ENCODE measurements at places on chromosomes 7 and 10.

DNA sequence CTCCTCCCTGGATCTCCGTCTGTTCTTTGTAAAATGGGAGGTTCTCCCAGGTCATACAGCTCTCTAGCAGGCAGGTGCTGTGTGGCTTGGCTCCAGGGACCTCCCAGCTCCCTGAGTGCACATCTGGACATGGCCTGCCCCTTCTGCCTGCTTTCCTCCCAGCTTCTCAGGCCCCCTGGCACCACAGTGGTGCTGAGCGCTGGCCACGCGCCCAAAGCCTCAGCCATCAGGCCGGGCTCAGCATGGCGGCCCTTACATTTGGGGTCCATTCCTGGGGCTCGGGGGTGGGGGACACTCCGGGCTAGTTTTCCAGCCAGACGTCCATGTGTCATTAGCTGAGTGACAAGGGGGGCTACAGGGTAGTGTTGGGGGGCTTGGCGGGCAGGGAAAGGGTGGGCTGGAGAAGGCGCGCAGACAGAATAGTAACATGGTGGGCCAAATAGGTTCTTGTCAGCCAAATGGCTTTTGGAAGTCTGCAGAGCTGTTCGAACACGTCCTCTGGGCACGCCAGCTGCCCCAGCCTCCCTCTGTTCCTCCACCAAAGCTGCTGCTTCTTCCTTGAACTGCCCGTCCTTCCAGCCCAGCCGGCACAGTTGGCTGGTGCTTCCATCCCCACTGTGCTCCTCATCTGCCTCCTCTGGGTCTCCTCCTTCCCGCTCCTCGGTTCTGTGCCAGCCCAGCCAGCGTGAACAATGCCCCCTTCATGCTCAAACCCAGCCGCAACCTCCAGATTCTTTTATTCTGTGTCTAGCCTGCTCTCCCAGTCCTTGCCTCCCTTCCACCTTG is 65.9 kb downstream of the GOLGA7B start:
- DNase-seq: no peak

GRCh38 chr7:139667377-139667776 is 110.4 kb downstream of the HIPK2 start:
- DNase-seq: no peak

- peak; percentile 80 for DNase-seq
These were observed 15.6 kb downstream of the CALCR start for GRCh38 chr7:93558705-93559614.

DNA sequence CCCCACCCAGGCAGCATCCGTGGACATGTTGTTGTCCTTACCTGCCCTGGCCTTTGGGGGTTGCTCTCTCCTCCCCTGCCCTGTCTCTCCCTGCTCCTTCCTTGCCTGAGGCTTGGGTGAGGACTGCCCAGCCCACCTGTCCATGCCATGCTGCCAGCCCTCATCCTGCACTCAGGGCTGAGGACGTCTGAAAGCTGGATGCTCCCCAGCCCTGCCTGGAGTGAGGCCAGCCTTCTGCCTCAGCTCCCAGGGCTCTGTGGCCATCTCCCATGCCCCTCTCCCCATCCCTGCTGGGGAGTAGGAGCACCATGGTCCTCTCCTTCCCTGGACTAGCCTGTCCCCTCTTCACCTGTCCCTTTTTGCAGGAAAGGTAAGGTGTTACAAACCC is 68.4 kb downstream of the RAMP3 start:
- no peak for DNase-seq

DNA sequence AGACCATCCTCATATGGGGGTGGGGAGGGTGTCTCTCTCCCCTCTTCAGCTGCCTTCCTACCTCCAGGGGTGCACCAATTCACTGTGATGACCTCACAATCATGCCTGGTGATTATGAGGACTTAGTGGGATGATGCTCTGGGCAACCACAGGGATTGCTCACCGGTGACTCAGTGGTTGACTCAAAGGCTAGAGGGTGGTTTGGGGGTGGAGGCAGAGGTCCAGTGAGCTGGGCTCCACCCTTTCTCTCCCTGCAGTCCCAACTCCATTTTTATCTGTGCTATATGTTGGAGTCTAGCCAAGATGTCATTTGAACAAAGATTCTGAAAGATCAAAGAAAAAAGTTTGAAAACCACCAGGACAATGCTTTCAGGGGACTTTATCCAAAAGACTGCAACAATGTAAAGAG is 286.9 kb downstream of the KCNMA1 start:
- peak; percentile 98 for DNase-seq

- DNase-seq: peak; percentile 82
These were observed 160.8 kb downstream of the CREB5 start for GRCh38 chr7:28573059-28573553.

GRCh38 chr7:148623586-148624282 is 33.2 kb downstream of the C7orf33 start:
- peak; percentile 36 for DNase-seq

DNA sequence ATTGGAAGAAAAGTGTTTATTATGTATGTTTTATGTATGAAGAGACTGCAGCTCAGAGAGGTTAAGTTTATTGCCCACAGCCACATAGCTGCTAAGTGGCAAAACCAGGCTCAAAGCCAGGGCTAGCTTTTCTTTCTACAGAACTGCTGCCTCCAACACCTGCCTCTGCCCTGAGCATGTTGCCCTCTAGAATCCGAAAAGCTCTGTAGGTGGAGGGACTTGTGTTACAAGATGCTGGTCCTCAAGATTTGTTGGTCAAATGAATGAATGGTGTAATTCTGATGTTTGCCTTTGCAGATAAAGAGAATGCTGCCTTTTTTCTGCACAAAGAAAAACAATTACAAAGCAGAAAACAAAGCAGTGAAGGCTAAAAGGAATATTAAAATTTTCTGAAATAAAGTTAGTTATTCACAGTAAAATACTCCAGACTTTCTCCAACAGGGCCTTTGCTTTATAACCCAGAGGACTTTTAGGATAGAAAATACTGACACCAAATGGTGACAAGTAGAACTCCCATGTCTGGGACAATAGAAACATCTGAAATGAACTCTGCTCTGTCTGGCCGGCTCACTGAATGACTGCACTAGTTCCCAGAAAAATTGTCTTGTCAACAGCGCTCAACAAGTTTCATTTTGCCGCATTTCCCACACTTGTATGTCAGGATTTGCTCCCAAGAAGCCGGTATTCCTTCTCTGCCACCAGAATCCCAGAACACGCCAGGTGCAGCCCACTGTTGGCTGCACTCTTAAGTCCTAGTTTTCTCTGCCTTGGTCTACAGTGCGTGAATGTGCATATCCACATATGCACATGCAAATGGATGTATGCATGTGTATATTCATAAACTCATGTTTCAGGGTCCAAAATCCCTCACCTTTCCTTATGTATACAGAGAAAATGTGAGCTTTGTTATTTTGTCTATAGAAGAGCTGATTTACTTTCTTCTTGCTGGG is 11.0 kb upstream of the DNTT start:
- DNase-seq: peak; percentile 41

DNA sequence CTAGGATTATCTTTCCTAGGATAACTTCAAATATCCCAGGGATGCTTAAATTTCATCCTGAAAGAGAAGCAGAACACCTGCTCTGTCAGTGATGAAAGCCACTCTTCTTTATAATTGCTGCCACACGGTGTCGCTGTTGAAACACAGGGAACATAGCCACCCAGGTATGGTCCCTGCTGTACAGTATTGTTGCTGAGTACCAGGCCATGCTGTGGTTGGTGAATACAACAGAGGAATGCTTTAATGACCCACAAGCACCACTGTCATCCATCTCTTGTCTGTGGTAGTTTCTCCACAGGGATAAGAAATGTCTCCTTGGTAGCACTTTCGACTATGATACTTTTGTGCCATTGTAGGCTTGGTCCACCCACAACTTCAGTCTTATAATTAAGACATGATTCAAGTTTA is 70.6 kb upstream of the STARD3NL start:
- peak; percentile 52 for DNase-seq

GRCh38 chr10:124390471-124391187 is 28.1 kb downstream of the OAT start:
- no peak for DNase-seq

DNA sequence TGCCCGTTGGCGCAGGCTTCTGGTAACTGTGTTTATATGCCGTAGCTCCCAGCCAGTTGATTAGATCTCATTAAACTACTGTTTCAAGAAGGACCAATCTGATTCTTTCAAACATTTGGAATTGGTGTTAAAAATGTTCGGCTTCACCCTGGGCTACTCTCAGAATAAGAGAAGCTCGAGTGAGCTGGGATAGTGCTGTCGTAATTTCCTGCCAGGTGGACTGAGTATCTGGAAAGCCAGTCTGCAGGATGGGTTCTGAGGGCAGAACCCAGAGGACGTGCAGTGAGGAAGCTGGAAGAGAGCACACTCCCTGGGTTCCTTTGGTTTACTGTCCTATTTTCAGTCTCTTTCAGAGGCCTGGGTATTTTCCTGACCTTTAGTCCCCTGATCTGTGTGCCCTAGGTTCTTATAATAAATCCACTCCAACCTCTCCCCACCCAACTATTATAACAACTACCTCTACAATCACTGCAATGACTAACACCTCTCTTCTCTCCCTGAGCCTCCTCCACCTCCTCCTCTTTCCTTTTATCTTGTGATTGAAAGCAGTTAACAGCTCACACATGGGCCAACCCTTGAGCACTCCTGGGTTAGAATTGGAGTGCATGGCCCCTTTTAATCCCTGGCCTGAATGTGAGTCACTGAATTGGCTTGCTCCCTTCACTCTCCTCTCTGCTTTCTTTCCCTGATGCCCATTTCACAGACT is 63.0 kb downstream of the AOAH start:
- peak; percentile 92 for DNase-seq

DNA sequence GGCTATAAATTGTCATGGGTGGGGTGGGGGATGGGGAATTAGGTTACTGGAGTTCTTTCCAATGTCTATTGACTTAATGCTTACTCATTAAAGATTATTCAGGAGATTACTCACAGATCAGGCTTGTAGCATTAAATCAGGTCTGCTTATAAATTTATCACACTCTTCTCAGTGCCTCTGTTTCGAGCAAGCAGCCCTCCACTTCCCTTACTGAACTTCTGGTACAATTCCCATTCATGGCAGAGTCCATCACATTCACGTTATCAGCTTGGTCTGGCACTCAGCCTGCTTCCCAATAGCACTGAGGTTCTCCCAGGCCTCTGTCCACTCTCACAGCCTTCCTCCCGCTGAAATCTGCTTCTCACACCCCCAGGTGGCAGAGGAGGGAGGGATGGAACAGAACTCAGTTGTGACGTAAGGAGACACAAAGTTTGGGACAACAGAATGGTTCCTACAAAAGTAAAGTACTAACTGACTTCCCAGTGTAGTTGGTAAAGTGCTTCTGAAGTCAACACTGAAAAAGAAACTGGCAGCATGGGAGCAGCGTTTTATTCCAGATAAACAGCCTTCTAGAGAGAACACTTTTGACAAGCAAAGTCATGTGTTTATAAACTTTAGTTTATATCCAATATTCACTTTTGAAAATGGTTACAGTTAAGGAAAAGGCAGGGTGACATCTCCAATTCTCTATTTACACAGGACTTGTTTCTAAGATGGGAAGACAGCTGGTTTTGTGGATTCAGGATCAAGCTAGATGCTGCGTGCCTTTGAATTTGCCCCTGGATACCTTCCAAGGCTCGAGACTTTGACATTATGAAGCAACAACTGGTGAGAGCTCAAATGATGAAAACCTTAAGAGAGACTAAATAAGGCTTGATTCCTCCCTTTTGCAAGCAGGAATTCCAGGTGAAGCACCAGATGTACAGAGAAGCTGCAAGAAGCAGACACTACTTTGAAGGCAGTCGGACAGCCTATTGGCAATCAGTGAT is 81.4 kb downstream of the ATXN7L1 start:
- peak; percentile 30 for DNase-seq

- no peak for DNase-seq
These were observed 12.7 kb upstream of the DNAJB12 start for GRCh38 chr10:72367301-72367960.

GRCh38 chr10:88066876-88067275 is 203.5 kb downstream of the PTEN start:
- no peak for DNase-seq

DNA sequence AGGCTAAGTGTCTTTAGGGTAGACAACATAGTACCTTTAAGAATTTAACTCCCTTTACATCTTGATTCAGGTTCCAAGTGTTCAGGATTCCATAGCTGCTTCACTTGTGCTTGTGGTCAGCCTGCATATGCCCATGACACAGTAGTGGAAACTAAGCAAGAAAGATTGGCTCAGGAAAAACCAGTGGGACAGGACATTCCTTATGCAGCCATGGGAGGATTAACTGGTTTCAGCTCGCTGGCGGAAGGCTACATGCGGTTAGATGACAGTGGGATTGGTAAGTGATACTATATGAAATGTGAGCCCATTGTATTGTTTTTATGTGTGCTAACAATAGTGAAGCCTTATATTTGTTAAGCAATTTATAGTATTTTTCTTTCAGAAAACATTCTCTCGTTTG is 11.3 kb downstream of the FAM221A start:
- peak; percentile 62 for DNase-seq

DNA sequence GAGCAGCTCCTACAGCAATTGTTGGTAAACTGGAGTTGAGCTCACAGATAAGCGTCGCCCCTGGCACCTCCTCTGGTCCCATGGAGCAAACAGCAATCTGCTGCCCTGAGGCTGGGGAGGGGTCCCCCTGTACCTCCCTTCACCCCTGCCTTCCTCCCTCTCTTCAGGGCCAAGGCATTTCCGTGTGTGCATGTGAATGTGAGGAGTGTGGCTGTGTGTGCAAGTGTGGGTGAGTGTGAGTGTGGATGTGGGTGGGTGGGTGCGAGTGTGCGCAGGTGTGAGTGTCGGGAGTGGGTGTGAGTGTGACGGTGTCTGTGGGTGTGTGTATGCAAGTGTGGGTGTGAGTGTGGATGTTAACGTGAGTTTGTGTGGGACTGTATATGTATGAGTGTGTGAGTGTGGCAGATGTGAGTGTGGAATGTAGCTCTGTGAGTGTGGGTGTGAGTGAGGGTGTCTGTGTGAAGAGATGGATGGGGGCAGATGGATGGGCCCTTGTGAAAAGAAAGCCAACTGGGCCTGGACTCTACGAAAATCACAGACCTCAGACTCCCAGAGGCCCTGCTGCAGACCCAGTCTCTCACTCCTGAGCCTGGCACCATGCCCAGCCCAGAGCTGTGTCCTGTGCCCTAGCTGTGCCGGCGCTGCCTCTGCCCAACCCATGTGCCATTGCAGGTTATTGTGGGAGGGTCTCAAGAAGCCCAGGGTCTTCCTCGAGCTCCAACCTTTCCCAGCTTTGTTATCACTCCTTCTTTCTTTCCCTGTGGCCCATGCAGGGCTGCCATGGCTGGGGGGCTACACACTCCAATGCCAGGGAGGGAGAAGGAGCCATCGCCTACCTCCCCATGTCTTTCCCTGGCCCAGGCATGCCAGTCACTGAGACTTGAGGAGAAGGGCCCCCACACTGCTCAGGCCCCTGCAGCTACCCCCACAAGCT is 73.9 kb downstream of the GRID1 start:
- DNase-seq: no peak

GRCh38 chr7:40311307-40311706 is 176.5 kb downstream of the SUGCT start:
- DNase-seq: no peak

DNA sequence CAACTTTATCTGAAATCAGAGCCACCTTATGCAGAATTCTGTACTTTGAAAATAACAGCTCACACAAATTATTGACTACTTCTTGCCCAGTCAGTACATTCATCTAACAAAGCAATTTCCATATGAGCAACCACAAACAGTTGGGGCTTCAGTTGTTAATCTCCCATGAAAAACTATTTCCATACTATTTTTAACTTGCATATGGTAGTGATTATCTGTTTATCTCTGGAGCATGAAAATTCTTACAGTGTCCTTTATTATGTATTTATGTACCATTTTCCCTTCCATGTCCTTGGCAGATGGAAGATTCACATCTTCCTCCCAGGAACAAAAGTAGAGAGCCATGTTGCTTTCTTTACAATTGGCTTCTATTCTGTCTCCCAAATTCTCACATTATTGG is 285.7 kb downstream of the CRPPA start:
- no peak for DNase-seq
